HTR-8/SVneo (cell line): ENCODE measurements at places on chromosomes 7 and 10.

DNA sequence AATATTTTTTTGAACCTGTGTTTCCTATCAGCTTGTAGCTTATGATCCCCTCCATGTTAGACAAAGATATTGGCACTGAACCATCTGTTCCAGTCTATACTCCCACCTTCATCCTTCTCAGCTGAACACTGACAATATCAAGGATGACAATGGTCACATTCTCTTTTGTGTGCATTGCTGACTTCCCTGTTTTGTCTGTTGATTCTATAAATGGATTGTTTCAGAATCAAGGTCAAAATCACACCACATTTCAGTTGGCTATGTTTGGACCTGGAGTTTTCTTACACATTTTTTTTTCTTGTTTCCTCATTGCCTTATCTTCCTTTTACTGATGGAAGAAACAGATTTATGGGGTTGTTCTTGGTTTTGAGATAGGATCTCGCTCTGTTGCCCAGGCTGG lies 11.3 kb upstream of the SMURF1 start:
- no peak for DNase-seq

DNA sequence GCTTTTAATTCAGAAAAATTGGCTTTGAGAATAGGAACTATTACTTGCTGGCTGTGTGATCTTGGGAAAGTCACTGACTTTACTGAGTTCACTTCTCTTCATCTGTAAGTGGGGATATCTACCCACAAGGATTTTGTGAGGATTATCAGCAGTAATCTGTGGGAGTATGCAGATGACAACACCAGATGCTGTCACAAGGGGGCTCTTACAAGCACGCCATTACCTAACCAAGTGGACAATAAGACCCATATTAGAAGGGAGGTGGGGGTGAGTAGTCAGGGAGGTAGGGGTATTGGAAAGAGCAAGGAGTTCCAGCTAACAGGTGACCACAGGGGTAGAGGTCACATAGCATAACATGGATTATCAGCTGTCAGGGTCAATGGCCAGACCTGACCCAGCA lies 569.4 kb downstream of the SUGCT start:
- no peak for DNase-seq

GRCh38 chr10:132167041-132167674 lies 19.6 kb upstream of the DPYSL4 start:
- no peak for DNase-seq

DNA sequence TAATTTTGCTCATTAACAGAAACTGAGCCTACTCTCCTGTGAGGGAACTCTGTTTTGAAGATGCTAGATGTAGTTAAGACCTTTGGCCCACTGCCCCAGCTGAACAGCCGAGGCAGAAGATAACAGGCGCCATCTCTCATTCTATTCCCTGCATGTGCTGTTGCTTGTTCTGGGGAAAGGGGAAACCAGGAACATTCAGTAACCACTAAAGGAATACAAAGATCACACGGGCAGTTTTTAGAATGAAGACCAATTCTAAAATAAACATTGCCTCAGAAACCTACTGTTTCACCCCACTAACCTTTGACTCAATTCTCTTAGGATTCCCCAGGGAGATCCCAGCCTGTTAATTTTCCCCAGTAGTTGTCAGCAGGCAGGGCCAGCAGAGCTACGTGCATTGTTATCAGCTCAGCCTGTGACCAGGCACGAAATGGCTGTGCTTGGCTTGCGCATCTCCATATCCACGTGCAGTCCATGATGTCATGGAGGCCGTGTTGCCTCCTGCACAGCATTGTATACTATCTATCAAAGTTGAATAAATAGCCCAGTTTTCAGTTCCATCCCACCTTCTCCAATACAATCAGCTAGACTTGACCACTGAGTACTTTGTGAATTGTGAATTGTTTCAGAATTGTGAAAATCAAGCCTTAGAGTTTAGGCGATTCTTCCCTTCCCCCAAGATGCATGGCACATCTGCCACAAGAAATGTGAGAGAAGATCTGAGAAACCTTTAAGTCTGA lies 36.0 kb downstream of the ANK3 start:
- no peak for DNase-seq

GRCh38 chr7:139078399-139078798 lies 31.1 kb downstream of the ZC3HAV1 start:
- DNase-seq, result no peak
